ENCODE measurements at places on chromosomes 1 and 21. TPM values are rescaled to one million over a fixed set of nuclear protein-coding genes. Genes with fewer than 3 reads are reported as not detected.

GRCh38 chr1:225763716-225764548, 13.7 kb upstream of the SRP9 start:
- no peak overlapping the region for H3K4me3 ChIP-seq
- no peaks in the 10 kb centered on the region for H3K36me3 ChIP-seq
- H3K4me1 ChIP-seq, result peaks cover 50% of the 10 kb centered on the region
- no peaks in the 10 kb centered on the region for H3K27me3 ChIP-seq
- H3K27ac ChIP-seq, result no peak overlapping the region
- DNase-seq, result peak; percentile 81

DNA sequence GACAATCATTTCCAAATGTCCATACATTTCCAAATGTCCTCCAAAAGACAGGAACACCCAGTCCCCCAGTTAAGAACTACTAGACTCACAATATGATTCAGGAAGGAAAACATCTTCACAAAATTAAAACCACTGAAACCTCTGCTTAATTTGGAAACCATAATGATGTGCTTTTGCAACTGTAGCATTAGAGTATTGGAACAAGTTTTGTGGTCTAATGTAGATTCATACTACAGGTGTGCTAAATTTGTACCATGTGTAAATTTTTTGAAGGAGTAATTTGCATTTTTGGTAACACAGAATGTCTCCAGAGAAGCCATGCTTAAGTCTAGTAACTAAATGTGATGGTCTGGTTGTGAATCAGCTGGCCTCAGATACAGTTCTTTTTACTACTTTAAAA, 129.6 kb downstream of the DPYD start:
- no peaks in the 10 kb centered on the region for H3K36me3 ChIP-seq
- no peak for DNase-seq
- H3K4me3 ChIP-seq, result no peak overlapping the region
- no peaks in the 10 kb centered on the region for H3K4me1 ChIP-seq
- H3K27me3 ChIP-seq, result no peaks in the 10 kb centered on the region
- H3K27ac ChIP-seq, result no peak overlapping the region

- DNase-seq, result peak; percentile 13
- no peaks in the 10 kb centered on the region for H3K27me3 ChIP-seq
- no peaks in the 10 kb centered on the region for H3K36me3 ChIP-seq
- no peak overlapping the region for H3K4me3 ChIP-seq
Measured at GRCh38 chr1:218775501-218776021, 398.1 kb upstream of the LYPLAL1 start.

DNA sequence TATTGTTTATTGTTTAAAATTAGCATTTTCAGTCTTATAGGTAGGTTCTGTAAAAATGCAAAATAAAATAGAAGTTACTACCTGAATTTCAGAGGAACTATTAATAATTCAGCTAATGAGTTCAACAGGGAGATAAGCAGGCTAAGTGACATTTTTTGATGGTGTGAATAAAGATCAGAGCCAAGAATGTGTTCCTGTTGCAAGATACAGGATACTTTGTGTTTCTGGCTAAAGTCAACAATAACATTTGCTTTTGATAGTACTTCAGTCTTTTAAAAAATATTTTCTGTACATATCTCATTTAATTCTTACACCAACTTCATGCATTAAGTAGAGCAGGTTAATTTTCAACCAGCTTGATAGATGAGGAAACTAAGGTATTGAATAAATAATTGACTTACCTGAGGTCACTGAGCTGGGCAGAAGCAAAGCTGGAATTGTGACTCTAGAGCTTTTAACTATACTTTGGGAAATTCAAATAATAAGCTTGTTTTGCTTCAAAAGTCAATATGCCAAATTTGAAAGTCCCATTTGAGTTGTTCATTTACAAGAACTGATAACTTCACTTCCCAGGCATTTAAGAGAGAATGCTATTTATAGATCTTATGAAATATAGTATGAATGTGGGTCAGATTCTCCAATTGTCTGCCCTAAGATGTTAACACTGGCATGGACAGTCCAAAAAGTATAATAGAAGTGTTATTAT, 6.0 kb downstream of the GORAB start:
- H3K4me1 ChIP-seq, result peaks cover 44% of the 10 kb centered on the region
- no peak overlapping the region for H3K4me3 ChIP-seq
- no peak for DNase-seq
- no peaks in the 10 kb centered on the region for H3K27me3 ChIP-seq
- peak overlapping the region; percentile 52 for H3K27ac ChIP-seq

DNA sequence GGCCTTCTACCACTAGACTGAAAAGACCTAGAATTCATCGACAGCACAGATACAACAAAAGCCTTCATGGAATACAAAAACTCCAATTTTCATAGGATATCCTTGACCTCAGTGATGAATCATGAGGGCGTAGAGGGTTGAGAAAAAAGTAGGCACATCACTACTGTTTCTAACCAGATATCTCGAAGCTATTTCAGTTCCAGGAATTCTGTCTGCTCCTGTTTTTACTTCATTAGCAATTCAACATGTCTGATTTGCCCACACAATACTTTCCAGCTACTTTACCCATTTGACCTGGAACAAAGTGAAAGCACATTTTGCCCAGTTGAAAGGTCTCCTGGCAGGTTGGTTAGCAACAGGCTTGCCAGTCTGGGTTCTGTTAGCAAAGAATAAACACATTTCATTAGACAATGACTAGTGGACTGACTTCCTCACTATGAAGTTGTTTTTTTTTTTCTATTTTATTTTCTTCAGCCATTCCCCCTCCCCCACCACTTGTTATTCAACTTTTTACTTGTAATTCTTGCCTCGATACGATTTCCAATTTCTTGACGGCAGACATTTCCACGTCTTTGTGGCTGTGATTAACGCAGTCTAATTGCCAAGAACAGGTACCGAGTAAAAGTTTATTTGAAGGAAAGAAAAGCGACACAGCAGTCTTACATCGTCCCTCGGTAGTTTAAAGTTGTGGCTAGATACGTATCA, 4.0 kb upstream of the ZBTB18 start:
- no peaks in the 10 kb centered on the region for H3K27me3 ChIP-seq
- peak overlapping the region; percentile 98 for H3K27ac ChIP-seq
- peak overlapping the region; percentile 89 for H3K4me3 ChIP-seq
- H3K36me3 ChIP-seq, result no peaks in the 10 kb centered on the region
- DNase-seq, result no peak

- peaks cover 7% of the 10 kb centered on the region for H3K4me1 ChIP-seq
- H3K27ac ChIP-seq, result no peak overlapping the region
- no peak for DNase-seq
- no peak overlapping the region for H3K4me3 ChIP-seq
- H3K27me3 ChIP-seq, result no peaks in the 10 kb centered on the region
Measured at GRCh38 chr1:6956488-6957159, 171.4 kb downstream of the CAMTA1 start.

GRCh38 chr1:159927211-159927848, 2.0 kb upstream of the TAGLN2 start:
- no peak overlapping the region for H3K27ac ChIP-seq
- no peaks in the 10 kb centered on the region for H3K27me3 ChIP-seq
- H3K4me1 ChIP-seq, result peaks cover 4% of the 10 kb centered on the region
- no peaks in the 10 kb centered on the region for H3K36me3 ChIP-seq
- DNase-seq, result no peak

- no peak overlapping the region for H3K27ac ChIP-seq
- no peaks in the 10 kb centered on the region for H3K36me3 ChIP-seq
- DNase-seq, result no peak
- no peaks in the 10 kb centered on the region for H3K27me3 ChIP-seq
- no peaks in the 10 kb centered on the region for H3K4me1 ChIP-seq
- no peak overlapping the region for H3K4me3 ChIP-seq
Measured at GRCh38 chr1:172753964-172754363, 95.1 kb downstream of the FASLG start.

GRCh38 chr1:230910755-230911117, 42.4 kb upstream of the C1orf198 start:
- H3K27ac ChIP-seq, result no peak overlapping the region
- no peaks in the 10 kb centered on the region for H3K36me3 ChIP-seq
- no peak for DNase-seq
- H3K27me3 ChIP-seq, result no peaks in the 10 kb centered on the region
- no peaks in the 10 kb centered on the region for H3K4me1 ChIP-seq

GRCh38 chr1:106113851-106114250, 942.6 kb upstream of the PRMT6 start:
- no peak overlapping the region for H3K4me3 ChIP-seq
- H3K4me1 ChIP-seq, result no peaks in the 10 kb centered on the region
- no peaks in the 10 kb centered on the region for H3K36me3 ChIP-seq
- no peaks in the 10 kb centered on the region for H3K27me3 ChIP-seq

- H3K27ac ChIP-seq, result no peak overlapping the region
- no peaks in the 10 kb centered on the region for H3K27me3 ChIP-seq
- no peaks in the 10 kb centered on the region for H3K4me1 ChIP-seq
- no peak overlapping the region for H3K4me3 ChIP-seq
Measured at GRCh38 chr1:98325646-98326440, 335.7 kb upstream of the SNX7 start.

- H3K27ac ChIP-seq, result no peak overlapping the region
- H3K4me3 ChIP-seq, result no peak overlapping the region
- H3K27me3 ChIP-seq, result no peaks in the 10 kb centered on the region
- DNase-seq, result no peak
- H3K36me3 ChIP-seq, result no peaks in the 10 kb centered on the region
Measured at GRCh38 chr21:26115305-26115704, 55.3 kb downstream of the APP start.

DNA sequence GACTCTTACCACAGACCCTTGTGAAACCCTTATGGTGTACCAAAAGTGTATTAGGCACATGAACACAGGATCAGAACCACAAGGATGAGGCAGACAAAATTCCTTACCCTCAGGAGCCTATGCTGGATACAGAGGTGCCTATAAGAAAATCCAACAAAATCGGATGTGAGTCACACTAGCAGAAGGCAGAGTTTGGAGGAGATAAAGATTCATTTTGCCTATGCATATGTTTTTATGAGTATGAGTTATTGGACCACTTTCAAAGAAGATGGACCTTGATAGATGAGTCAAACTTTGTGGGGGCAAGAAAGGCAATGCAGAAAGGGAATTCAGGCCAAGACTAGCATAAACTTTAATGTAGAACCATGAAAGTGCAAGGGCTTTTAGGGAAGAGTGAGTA, 17.0 kb downstream of the CAMK1G start:
- H3K27ac ChIP-seq, result no peak overlapping the region
- H3K4me3 ChIP-seq, result no peak overlapping the region
- no peaks in the 10 kb centered on the region for H3K27me3 ChIP-seq
- DNase-seq, result no peak
- no peaks in the 10 kb centered on the region for H3K4me1 ChIP-seq

The RPF1 gene
- total RNA-seq, result 26.0 TPM

The TTC4 gene
- total RNA-seq, result 15.4 TPM

The DDX20 gene
- total RNA-seq, result 18.4 TPM

The IFNLR1 gene
- 11.5 TPM for total RNA-seq

Data from adrenal gland (tissue), 19 donors.